ENCODE measurements at places on chromosomes 5 and 9.
A peak's percentile ranks its signal among the peaks of the same experiment; 100 is the strongest.

GRCh38 chr9:120463765-120464164 lies 116.2 kb downstream of the CDK5RAP2 start:
- DNase-seq: no peak

GRCh38 chr9:128412120-128412790 lies 8.4 kb upstream of the CERCAM start:
- DNase-seq: peak; percentile 99

DNA sequence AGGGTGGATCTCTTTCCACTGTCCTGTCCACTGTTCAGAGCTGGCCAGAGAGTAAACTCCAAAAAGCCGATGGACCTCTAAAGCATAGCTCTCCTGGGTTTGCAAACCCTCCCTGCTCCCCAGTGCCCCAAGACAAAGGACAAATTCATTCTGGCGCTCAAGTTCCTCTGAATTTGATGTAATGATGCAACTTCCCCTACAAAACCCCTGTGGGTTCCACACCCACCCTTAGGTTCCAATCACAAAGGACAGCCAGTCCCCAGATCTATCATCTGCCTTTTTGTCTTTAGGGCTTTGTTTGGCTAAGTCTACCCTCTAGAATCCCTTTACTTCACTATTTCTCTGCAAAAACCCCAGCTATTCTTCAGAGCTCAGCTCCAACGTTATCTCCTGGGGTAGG lies 57.4 kb upstream of the SLC25A51 start:
- no peak for DNase-seq

- DNase-seq: no peak
These were observed 27.0 kb downstream of the SPACA9 start for GRCh38 chr9:132905726-132906125.

DNA sequence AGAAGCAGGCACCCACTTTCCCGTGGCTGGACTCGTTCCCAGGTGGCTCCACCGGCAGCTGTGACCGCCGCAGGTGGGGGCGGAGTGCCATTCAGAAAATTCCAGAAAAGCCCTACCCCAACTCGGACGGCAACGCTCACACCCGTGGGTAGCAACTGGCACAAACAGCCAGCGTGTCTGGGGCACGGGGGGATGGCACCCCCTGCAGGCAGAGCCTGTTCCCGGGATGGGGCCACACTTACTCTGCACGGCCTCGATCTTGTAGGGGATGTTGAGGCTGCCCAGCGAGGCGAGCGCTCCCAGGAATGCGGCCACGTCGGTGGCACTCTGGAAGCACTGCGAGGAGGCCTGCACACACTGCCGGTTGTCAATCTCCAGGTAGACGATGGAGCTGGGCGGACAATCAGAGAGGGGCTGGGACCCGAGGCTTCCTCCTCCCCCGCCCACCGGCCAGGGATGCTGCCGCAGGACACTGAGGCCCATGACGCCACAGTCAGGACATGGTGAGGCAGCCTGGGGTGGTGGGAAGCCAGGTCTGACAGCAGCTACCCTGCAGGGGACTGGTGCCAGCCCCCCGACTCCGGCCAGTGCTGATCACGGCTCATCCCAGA lies 20.2 kb upstream of the SEC16A start:
- no peak for DNase-seq
